ENCODE measurements at places on chromosomes 2 and 18.

GRCh38 chr2:172481507-172482262, 54.3 kb downstream of the ITGA6 start:
- no peak for DNase-seq

DNA sequence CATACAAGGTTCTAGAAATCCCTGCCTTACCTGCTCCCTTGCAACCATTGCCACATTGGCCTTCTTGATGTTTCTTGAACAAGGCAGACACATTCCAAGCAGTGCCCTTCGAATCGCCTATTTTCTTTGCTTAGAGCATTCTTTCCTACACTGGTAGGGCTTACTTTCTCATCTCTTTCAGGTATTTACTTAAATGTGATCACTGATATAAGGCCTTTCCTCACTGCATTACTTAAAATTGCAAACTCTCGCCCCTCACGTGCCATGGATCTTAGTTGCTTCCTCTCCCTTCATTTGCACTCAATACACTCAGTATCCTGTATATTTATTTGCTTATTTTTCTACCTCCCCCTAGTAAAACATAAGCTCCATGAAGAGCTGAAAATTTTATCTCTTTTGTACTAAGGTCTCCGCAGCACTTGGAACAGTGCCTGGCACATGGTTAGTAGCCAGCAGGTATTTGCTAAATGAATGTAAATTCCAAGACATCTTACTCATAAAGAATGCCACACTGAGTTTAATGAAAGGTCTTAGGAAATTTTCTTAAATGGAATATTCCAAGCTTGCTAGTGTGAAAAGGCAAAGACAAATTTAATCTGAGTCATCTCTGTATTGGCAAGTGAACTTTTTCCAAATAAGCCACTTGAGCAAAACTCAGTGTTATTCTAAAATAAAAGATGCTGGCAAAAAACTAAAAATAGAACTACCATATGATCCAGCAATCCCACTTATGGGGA, 42.4 kb upstream of the FIGN start:
- no peak for DNase-seq

DNA sequence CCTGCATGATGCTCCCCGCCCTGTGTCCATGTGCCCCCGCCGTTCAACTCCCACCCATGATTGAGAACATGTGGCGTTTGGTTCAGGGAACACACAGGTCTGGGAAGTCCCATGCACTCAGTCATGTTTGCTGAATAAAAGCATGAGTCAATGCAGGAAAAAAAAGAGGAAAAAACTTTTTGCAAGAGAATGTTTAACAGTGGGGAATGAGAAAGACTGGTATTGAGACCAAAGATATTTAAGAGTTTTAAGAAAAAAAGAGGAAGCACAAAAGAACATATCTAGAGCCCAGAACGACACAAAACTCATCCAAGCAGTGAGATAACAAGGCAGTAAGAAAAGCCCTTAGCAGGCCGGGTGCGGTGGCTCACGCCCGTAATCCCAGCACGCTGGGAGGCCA, 279.2 kb upstream of the THSD7B start:
- no peak for DNase-seq

DNA sequence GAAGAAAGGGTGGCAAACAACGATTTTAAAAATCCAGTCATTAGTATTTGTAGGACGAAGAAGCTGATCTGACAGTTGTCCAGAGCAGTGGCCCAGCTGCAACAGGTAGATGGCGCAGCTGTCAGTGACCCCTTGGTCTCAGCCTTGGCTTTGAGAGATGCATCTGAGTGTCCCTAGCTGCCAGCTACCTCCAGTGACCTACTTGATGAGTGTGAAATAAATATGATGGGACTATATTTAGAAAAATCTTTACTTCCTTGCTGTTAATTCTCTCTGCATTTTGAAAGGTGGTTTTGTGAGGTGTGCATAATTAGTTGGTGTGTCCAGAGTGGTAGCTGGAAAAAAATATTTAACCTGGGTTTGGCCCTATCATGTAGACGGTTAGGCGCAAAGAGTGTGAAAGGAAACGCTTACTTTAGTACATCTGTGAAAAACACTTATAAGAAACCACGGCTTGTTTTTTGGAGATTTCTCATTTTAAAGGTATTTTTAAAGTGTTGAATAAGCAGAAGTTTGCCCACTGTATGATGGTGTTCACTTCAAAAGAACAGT, 963 bp downstream of the INPP1 start:
- no peak for DNase-seq

DNA sequence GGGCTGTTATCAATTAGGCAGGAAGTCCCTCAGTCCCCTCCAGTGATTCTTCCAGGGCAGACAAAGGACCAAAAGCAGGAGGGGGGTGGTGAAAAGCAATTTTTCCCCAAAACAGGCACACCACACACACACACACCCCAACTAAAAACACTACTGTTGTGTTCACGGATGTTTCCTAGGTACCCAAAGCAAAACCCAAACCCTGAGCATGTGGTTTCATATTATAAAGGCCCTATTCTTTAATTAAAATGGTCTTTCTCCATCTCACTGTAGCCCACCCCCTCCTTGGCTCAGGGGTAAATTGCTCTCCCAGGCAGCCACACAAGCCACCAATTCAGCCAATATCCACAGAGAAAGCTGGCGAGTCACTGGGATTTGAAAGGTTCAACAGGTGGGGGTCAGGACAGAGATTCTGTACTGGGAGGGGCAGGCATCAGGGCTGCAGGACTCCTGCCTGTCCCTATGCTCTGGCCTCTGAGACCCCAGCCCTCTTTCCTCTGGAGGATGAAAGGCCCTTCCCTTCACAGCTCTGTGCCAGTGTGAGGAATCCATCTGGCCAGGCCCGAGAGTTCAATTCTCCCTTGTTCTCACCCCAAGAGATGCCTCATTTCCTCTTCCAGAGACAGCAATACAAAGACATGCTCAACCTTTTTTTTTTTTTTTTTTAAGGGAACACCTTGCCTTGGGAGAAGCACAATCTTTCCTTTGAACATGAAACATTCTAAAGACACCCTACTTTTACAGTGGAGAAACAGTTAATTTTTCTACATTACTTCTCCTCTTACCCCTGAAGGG, 43.6 kb downstream of the SPRED2 start:
- no peak for DNase-seq

DNA sequence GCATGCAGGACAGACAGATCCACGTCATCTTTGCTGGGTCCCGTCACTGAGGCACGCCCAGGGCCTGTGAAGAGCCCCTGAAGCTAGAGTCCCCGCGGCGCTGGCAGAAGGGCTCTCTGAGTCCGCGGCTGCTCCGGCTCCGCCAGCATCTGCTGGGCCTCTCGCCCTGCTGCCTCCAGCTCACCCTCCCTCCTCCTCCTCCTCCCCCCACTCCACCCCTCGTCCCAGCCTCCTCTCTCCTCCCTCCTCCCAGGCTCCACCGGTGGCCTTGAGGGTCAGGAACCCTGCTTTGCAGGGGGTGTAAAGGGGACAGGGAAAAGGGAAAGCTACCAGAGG, at the start of gene TNS1:
Gene TNS1, minus strand, starts transcription at position 151 of the 336 bp plus-strand sequence. Its CDS starts 123 bp downstream, at position 28.
- DNase-seq = no peak

GRCh38 chr2:226679389-226680065, 120.1 kb downstream of the IRS1 start:
- DNase-seq = no peak

GRCh38 chr2:9797681-9798556, 45.4 kb upstream of the TAF1B start:
- DNase-seq = no peak

DNA sequence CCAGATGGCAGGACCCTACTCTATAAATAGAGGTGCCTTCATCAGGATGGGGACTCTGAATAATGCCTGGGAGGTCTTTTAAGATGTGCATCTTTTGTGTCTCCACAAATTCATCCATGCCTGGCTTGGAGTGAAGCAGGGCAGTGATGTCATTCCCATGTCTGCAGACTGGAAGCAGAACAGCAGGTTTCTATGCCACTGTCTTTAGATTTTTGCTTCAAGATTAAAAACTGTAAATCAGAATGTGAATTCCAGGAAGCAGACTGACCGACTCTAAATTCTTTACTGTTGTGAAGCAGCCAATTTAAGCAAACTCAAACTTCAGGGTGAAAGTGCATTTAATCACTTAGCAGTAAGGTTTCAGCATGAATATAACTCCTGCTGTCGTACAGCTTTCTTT, 159.3 kb downstream of the SCG2 start:
- no peak for DNase-seq

- DNase-seq = no peak
These were observed 273.1 kb downstream of the NAPG start for GRCh38 chr18:10798727-10799550.

All from activated CD4-positive, alpha-beta T cell treated with anti-CD3 and anti-CD28 coated beads for 48 hours (primary cell).